Activated T-helper 17 cell treated with anti-CD3 and anti-CD28 coated beads, Interleukin-2, amount 50 U/mL, for 72 hours (primary cell): ENCODE measurements at places on chromosomes 3 and 15. TPM values are rescaled to one million over a fixed set of nuclear protein-coding genes. Genes with fewer than 3 reads are reported as not detected.

DNA sequence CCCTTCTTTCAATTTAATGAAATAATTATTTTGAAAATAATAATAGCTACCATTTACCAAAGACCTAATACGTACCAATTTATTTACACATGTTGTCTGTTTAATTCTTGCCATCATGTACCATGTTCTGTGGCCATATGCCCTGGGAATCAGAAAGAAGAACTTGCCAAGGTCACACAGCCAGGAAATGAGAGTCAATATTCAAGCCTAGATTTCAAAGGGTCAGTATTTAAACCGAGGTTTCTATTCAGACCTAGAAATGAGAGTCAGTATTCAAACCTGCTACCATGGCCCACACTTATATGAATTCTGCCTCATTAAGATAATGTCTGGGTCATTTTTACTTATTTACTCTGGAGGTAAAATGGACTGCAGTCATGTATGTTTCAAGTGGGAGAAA is 103.6 kb upstream of the TBL1XR1 start:
- peaks cover 6% of the 10 kb centered on the region for H3K4me1 ChIP-seq
- no peaks in the 10 kb centered on the region for H3K36me3 ChIP-seq
- ATAC-seq = no peak
- H3K27ac ChIP-seq = no peak overlapping the region

NXPE3 gene
- 13.9 TPM for total RNA-seq

GRCh38 chr3:124770336-124771082 is 40.3 kb downstream of the UMPS start:
- H3K4me3 ChIP-seq = no peak overlapping the region
- H3K4me1 ChIP-seq = no peaks in the 10 kb centered on the region
- no peak overlapping the region for H3K27ac ChIP-seq
- ATAC-seq = no peak
- H3K36me3 ChIP-seq = no peaks in the 10 kb centered on the region
- peaks cover 20% of the 10 kb centered on the region for H3K27me3 ChIP-seq

DNA sequence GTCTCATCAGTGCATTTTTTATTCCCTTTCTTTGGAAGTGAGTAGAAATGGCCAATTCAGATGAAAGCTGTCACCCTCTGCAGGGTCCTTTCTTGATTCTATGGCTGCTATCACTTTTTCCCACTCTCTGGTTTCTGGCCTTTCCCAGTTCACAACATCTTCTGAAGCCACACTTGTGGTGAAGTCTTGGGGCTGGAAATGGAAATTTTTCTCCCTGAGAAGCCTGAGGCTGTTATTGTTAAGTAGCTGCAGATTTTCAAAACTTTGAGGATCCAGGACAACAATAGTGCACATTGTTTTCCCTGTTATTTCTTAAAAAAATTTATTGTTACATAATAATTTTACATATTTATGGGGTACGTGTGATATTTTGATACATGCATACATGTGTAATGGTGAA is 250.3 kb upstream of the RASGRP1 start:
- no peak overlapping the region for H3K4me3 ChIP-seq
- no peak for ATAC-seq
- H3K27ac ChIP-seq = no peak overlapping the region
- peaks cover 3% of the 10 kb centered on the region for H3K27me3 ChIP-seq
- H3K36me3 ChIP-seq = no peaks in the 10 kb centered on the region

DNA sequence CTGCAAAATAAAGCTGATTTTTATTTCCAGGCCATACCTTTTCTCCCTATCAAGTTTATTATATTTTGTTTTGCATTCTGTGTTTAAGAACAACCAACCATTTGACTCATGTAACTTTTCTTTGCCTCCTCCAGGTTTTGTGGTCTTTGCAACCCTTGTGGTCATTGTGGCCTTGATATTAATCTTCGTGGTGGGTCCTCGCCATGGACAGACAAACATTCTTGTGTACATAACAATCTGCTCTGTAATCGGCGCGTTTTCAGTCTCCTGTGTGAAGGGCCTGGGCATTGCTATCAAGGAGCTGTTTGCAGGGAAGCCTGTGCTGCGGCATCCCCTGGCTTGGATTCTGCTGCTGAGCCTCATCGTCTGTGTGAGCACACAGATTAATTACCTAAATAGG is 27.6 kb downstream of the NIPA2 start:
- no peak overlapping the region for H3K27ac ChIP-seq
- no peaks in the 10 kb centered on the region for H3K27me3 ChIP-seq
- no peak for ATAC-seq
- H3K4me1 ChIP-seq = no peaks in the 10 kb centered on the region
- no peak overlapping the region for H3K4me3 ChIP-seq

DNA sequence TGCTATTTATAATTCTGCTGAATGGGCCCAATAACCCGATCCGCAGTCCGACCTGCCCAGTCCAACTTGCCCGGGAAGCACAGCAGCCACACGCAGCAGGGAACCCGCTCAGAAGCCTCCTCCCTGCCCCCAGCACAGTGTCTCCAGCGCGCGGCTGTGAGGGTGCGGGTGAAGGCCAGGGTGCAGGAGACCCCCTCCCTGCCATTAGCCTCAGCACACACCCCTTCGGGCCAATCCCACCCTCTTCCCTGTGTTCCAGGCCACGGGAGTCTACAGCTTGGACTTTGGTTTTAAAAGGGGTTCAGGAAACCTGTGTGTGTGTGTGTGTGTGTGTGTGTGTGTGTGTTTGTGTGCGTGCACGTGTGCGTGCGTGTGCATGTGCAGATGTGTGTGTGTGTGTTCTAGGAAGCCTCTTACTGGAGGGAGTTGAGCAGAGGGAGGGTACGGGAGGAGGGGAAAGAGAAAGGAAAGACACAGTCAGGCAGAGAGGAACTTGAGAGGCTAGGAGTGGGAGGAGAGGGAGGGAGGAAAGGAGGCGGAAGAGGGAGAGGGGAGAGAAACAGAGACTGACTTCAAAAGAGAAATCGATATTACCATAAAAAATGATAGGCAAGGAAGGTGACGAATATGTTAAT is 34.2 kb downstream of the ATP2B2 start:
- H3K4me3 ChIP-seq = no peak overlapping the region
- H3K27me3 ChIP-seq = peaks cover 20% of the 10 kb centered on the region
- H3K4me1 ChIP-seq = peaks cover 4% of the 10 kb centered on the region
- no peak overlapping the region for H3K27ac ChIP-seq

PTPRG gene
- total RNA-seq = not detected

STRC gene
- total RNA-seq = 4.4 TPM

- peak overlapping the region; percentile 25 for H3K27ac ChIP-seq
- no peak overlapping the region for H3K4me3 ChIP-seq
- H3K4me1 ChIP-seq = peaks cover 11% of the 10 kb centered on the region
- H3K36me3 ChIP-seq = peaks cover 19% of the 10 kb centered on the region
- no peak for ATAC-seq
Observed at GRCh38 chr3:50323614-50324199, 1.2 kb upstream of the HYAL2 start.

- H3K27me3 ChIP-seq = no peaks in the 10 kb centered on the region
- ATAC-seq = no peak
- H3K4me3 ChIP-seq = no peak overlapping the region
- no peak overlapping the region for H3K27ac ChIP-seq
- H3K36me3 ChIP-seq = no peaks in the 10 kb centered on the region
Observed at GRCh38 chr3:62559831-62560445, 186.6 kb upstream of the FEZF2 start.

GRCh38 chr15:43524254-43524845 is 6.9 kb downstream of the MAP1A start:
- H3K4me1 ChIP-seq = peaks cover 10% of the 10 kb centered on the region
- ATAC-seq = no peak
- H3K36me3 ChIP-seq = no peaks in the 10 kb centered on the region
- H3K4me3 ChIP-seq = no peak overlapping the region
- no peaks in the 10 kb centered on the region for H3K27me3 ChIP-seq

GPR15 gene
- total RNA-seq = 52.1 TPM

HTR3E gene
- not detected for total RNA-seq

GRCh38 chr3:194204042-194204987 is 68.4 kb downstream of the HES1 start:
- peak overlapping the region; percentile 75 for H3K4me3 ChIP-seq
- H3K4me1 ChIP-seq = no peaks in the 10 kb centered on the region
- peak overlapping the region; percentile 39 for H3K27ac ChIP-seq
- peak; percentile 62 for ATAC-seq
- peaks cover 41% of the 10 kb centered on the region for H3K27me3 ChIP-seq
- H3K36me3 ChIP-seq = no peaks in the 10 kb centered on the region

DNA sequence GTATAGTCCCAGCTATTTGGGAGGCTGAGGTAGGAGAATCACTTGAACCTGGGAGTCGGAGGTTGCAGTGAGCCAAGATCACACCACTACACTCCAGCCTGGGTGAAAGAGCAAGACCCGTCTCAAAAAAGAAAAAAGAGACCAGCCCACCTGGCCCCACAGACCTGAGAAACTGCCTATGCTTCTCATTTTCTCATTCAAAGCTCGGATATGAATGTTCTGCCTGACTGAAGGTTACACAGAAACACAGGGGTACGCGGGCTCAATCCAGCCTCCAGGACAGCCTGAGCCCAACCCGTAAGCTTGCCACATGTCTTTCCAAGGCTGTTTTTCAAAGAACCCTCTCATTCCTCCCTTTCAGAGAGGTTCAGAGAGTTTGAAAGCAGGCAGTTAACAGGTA is 9.7 kb upstream of the LRRC15 start:
- peaks cover 8% of the 10 kb centered on the region for H3K27me3 ChIP-seq
- H3K4me1 ChIP-seq = no peaks in the 10 kb centered on the region
- no peak overlapping the region for H3K27ac ChIP-seq
- H3K36me3 ChIP-seq = no peaks in the 10 kb centered on the region
- ATAC-seq = no peak

- no peak overlapping the region for H3K27ac ChIP-seq
- H3K27me3 ChIP-seq = no peaks in the 10 kb centered on the region
- no peaks in the 10 kb centered on the region for H3K4me1 ChIP-seq
- ATAC-seq = no peak
- H3K4me3 ChIP-seq = no peak overlapping the region
Observed at GRCh38 chr3:189702066-189702646, 71.0 kb downstream of the TP63 start.

GRCh38 chr15:27983496-27983895 is 115.6 kb downstream of the OCA2 start:
- H3K4me1 ChIP-seq = no peaks in the 10 kb centered on the region
- no peak for ATAC-seq
- no peak overlapping the region for H3K4me3 ChIP-seq

- no peak overlapping the region for H3K27ac ChIP-seq
- no peaks in the 10 kb centered on the region for H3K36me3 ChIP-seq
- no peak overlapping the region for H3K4me3 ChIP-seq
- no peak for ATAC-seq
Observed at GRCh38 chr15:65528461-65529060, 1.7 kb upstream of the HACD3 start.

DNA sequence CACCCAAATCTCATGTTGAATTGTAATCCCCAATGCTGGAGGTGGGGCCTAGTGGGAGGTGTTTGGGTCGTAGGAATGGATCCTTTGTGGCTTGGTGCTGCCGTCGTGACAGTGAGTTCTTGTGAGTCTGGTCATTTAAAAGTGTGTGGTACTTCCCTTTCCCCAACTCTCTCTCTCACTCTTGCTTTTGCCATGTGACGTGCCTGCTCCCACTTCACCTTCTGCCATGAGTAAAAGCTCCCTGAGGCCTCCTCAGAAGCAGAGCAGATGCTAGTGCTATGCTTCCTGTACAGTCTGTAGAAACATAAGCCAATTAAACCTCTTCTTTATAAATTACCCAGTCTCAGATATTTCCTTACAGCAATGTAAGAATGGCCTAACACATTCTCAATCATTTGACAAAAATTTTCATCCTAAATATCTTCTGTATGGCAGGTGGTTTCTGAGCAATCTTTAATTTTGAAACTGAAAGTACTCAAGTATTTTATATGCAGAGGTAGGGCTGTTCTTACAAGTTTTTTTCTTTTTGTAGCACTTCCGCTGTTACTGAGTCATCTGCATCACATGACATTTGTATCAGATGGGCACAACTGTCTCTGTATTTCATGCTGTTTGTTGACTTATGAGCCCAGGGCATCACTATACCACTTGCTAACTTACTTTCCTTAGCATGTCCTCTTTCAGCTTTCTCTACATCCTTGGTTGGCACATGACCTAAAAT is 8.8 kb downstream of the RPL39L start:
- H3K27me3 ChIP-seq = no peaks in the 10 kb centered on the region
- H3K4me1 ChIP-seq = peaks cover 41% of the 10 kb centered on the region
- ATAC-seq = peak; percentile 95
- H3K27ac ChIP-seq = peak overlapping the region; percentile 86
- H3K4me3 ChIP-seq = peak overlapping the region; percentile 73

DNA sequence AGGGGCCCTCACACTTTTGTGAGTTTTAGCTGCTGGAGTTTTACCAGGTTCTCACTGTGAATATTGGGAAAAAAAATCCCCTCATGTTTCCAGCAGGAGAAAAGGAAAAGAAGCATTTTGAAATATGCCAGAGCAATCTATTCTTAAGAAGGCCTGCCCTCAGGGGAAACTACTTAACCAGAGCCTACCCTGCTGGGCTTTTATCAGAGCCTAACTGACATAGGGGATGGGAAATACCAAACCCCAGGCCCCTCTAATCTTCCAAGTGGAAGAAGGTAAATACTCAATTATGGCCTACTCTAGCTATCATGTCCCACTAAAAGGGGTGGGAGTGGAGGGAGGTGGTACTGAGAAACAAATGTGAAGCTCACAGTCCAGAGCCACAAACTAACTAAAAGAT is 68.7 kb upstream of the NMNAT3 start:
- no peak for ATAC-seq
- peaks cover 13% of the 10 kb centered on the region for H3K27me3 ChIP-seq
- no peak overlapping the region for H3K4me3 ChIP-seq
- no peak overlapping the region for H3K27ac ChIP-seq
- no peaks in the 10 kb centered on the region for H3K4me1 ChIP-seq

GRCh38 chr15:73839699-73840377 is 33.5 kb upstream of the TBC1D21 start:
- H3K4me1 ChIP-seq = no peaks in the 10 kb centered on the region
- H3K27me3 ChIP-seq = peaks cover 40% of the 10 kb centered on the region
- no peak overlapping the region for H3K27ac ChIP-seq
- ATAC-seq = no peak
- H3K4me3 ChIP-seq = no peak overlapping the region

LTK gene
- 1.9 TPM for total RNA-seq
